ENCODE measurements at places on chromosomes 4 and X.

DNA sequence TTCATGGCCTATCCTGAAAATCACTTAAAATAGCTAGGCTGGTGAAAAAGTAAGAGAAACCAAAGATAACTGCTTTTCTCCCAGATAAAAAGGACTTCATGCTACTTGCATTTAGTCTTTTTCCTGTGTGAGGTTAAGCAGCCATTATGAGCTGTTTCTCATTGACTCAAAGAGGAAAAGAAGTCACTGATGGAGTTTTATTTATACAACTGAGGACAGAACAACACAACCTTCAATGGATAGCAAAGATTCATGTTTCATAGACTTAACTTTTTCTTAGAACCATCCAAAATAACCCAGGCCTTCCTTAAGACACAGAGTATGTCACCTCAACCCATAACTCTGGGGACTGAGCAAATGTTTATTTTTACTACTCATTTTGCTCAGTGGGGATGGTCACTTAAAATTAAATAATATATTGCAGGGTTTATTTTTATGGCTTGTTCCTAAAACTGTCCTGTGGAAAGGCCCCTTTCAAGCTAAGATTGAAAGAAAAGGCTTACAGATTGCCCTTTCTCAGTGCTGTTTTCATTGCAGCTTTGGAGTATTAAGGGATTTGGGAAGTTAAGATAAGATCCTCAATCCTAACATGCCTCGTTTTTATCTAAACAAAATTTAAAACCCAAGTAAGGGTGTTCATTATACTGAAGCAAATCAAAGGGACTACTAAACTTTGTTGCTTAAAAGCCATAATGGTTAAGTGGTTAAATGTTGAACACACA lies 252.6 kb upstream of the MAD2L1 start:
- no peak for DNase-seq

DNA sequence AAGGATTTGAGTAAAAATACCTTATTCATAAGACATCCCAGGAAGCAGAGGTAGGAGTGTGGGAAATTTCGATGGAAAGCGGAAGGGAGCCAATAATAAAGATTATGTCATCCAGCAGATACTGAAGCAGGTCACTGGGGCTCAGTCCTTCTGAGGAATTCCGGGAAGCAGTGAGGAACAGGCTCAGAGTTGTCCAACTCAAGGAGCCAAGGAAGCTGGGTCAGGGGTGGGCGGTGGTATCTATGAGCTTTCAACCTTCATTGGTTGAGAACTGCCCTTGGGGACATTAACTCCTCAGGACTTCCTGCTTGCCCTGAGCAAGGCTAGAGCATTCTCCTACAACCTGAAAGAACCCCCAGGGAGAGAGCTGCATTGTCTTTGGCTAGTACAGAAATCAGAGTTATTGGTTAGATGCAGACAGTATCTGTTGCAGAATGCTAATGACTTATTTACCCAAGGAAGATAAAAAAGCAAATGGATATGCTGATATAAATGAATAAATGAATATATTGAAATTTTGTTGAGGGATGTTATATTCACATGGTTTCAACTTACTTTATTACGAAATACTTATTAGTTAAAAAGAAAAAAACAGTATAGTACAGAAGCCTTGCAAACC lies 68.2 kb downstream of the DMP1 start:
- no peak for DNase-seq

- DNase-seq: no peak
Observed at GRCh38 chr4:2299794-2300193, 37.9 kb upstream of the MXD4 start.

- no peak for DNase-seq
Observed at GRCh38 chrX:120228187-120228908, 22.3 kb upstream of the ZBTB33 start.

- no peak for DNase-seq
Observed at GRCh38 chr4:10664408-10664807, 20.2 kb downstream of the CLNK start.

GRCh38 chrX:44183329-44183728 lies 160.1 kb downstream of the EFHC2 start:
- no peak for DNase-seq

- no peak for DNase-seq
Observed at GRCh38 chr4:185011408-185011807, 6.9 kb upstream of the HELT start.

DNA sequence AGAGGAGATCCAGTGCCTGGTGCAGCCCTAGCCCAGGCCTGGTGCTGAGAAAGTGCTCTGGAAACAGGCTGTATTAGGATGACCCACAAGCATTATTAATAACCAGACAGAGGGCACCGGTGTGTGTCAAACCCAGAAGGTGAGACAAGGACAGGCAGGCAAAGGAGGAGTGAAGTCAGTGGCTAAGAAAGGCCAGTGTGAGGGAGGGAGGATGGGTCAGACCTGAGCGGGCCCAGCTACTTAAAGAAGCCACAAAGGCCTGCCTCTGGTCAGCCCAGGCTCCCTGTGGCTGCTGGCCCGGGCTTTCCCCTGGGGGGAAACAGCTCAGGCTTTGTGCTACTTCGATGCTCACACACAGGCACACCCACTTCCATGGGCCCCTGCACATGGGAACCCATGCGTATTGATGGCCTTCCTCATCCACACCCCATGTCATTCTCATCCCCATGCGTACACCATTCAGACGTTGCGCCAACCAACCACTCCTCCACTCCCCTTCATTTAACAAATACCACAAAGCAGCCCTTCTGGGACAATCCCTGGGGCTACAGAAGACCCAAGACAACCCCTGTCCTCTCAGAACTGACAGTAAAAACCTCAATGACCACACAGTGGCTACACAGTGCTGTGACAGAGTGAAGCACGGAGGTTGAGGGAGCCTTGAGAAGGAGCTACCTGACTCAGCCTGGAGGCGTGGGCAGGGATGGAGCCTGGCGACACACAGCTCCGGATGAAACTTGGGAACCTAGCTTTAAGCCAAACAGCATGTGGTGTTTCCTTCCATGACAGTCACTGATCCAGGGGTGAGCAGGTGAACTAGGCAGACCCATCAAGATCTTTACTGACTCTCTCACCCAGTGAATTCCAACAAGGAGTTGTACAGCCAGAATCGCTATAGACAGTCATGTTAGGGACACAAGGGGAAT lies 24.9 kb upstream of the MTM1 start:
- no peak for DNase-seq

DNA sequence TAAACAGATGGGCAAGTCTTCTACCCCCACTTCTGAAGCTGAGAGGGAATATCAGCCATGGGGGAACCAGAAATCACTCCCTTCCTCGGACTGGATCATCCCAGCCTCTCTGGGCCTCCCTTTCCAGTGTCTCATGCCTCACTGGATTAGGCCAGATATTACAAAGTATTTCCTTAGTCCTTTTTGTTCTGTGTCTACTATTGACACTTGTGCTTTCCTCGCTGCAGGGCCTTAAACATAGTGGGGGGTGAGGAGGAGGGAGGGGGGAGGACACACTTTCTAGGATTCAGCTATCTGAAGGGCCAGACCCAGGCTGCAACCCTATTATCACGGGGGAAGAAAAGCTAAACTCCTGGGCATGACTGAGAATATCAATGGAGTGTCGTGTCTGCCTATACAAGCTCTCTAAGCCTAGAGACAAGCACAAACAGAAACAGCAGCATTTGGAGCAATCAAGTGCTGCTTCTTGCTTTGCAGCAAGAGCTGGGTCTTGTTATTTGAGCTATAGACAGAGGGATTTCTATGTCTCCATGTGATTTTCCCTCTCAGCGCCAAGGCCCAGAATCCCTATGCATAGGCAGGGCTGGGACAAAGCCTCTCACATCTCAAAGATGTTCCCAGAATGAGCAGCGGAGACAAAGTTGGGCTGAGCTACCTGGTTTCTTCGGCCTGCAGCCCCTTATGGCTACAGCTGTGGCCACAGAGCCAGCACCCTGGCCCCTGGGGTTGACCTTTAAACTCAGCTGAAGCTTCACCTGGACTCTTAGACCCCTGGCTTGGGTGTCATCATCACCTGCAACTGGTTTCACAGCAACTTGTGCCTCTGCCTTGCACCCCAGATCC lies 20.2 kb downstream of the PJA1 start:
- DNase-seq: no peak

- no peak for DNase-seq
Observed at GRCh38 chrX:53356186-53356585, 66.3 kb downstream of the SMC1A start.

GRCh38 chr4:26912810-26913209 lies 52.2 kb downstream of the STIM2 start:
- DNase-seq: no peak

- DNase-seq: no peak
Observed at GRCh38 chrX:45540181-45540580, 339.5 kb upstream of the DIPK2B start.

- no peak for DNase-seq
Observed at GRCh38 chr4:166049036-166049435, 176.0 kb downstream of the TLL1 start.

- DNase-seq: no peak
Observed at GRCh38 chrX:20545538-20545937, 278.8 kb upstream of the RPS6KA3 start.

DNA sequence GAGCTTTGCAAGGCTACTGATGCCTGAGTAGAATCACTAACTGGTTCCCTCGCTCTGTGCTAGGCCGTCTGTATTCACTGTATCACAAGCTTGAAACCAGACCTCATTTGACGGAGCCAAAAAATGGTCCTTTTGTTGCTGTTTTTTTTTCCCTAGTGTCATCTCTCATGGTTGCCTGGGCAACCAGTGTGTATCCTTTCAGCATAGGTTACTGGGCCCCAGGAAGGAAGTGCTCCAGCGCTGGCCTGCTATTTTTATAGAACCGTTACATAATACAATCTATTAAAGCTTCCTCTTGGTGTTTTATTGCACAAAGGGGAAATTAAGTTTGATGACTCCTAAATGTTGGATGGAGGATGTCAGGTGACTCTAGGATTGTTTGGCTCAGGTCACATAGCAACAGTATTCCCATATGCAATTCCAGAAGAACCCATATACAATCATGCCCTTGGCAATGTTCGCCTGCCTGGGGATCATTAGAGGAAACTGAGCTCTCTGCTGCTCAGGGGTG lies 220.4 kb downstream of the SPRY1 start:
- DNase-seq: no peak

- DNase-seq: no peak
Observed at GRCh38 chr4:10697086-10697485, 12.5 kb upstream of the CLNK start.

DNA sequence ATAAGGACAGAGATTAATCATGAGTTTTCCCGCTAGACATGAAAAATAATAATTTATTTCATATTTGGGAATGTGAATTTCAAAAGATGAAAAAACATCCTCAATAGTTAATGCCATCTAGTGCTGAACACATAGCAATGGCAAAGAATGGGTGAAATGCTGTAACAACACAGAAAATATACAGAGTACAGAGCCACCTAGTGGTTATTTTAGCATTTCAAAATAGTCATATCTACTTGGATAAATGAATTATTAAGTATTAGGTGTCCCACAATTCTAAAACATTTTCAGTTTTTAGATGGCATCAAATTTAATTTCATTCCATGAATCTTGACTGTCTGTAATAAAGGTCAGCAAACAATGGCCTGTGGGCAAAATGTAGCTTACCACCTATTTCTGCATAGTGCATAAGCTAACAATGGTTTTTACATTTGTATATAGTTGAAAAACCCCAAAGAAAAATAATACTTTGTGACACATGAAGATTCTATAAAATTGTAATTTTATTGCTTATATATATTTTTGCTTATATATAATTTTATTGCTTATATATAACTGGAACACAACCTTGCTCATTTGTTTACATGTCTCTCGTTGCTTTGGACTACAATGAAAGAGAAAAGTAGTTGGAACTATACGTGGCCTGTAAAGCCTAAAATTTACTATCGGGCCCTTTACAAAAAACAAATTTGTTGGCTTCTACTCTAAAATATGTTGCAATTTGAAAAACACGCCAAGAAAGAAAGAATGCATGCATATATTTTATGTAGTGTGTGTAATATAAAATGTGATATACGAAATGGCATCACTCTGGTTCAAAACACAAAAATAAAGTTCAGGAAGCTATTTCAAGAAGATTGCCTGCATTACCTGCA lies 99.1 kb upstream of the FAM47C start:
- no peak for DNase-seq

- DNase-seq: no peak
Observed at GRCh38 chr4:109185951-109186350, 116.5 kb downstream of the COL25A1 start.

DNA sequence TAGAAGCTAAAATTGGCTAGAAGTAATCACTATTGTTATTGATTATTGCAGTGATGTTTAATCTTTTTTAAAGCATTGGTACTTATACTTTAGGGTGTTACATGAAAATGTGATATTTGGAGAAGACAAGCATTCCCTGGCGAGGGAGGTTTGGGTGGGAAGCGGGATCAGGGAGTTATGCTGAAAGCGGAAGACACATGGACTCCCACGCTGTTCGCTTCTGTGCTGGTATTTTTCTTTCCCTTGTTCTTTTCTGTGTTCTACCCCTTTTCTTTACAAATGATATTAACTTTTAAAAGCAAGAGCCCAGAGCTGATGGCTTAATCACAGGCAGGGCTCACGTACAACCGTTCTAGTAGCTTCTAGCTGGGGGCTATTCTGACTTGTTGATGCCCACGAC lies 61.6 kb downstream of the PHOX2B start:
- DNase-seq: no peak

GRCh38 chrX:124940531-124940930 lies 379.1 kb upstream of the TEX13C start:
- DNase-seq: no peak

- DNase-seq: no peak
Observed at GRCh38 chr4:42119886-42120285, 32.6 kb downstream of the BEND4 start.
